ELF-1 (cell line): ENCODE measurements at places on chromosomes 16 and 17.

DNA sequence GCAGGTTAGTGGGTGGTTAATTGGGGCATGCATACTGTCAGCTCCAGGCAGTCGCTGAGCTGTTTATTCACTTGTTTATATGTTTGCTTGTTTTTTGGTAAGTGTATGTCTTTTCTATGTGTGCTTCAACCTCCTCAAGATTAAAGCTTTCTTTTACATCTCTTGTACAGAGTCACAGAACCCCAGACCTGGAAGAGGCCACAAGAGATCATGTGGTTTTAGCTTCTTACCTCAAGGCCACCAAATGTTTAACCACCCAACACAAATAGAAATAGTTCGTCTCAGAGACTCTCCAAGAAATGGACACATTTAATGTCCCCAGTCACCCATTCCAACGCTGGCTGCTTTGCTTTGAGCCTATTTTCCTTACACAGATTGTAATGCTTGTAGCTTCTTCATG is 11.8 kb upstream of the TMEM98 start:
- no peak for DNase-seq

- DNase-seq = no peak
Measured at GRCh38 chr17:64256913-64257807, 5.9 kb downstream of the TEX2 start.

GRCh38 chr16:20004931-20005330 is 68.8 kb downstream of the GPR139 start:
- DNase-seq = peak; percentile 45

DNA sequence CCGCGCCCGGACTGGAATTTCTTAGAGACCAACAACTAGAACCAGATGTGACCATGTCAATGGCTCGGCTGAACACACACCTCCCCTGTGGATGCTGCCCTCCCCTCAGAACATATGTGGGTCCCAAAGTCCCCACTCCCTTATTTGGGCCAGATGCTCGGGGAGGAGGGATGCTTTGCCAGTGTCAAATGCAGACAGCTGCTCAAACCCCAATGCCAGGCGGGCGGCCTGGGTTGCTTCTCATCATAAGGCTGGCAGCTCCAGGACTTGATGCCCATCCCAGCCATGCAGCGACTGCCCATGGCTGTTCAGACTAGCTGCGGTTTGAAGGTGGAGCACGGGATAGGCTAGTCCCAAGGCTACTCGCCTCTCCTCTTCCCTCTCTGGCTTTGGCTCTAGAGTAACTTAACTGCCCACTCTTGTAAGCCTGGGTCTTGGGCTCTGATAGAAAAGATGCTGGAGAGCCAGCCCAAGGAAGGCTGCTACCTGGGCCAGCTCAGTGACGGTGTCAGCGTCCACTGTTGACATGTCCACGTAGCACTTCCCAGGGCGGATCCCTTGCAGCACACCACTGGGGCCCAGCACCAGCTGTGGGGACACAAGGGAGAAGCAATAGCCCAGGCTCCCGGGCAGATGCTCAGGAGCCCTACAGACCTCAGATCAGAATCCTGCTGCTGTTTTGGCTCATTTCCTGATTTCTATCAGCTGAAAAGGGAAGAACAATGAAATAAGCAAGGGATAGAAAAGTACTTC is 11.0 kb upstream of the ROGDI start:
- no peak for DNase-seq

DNA sequence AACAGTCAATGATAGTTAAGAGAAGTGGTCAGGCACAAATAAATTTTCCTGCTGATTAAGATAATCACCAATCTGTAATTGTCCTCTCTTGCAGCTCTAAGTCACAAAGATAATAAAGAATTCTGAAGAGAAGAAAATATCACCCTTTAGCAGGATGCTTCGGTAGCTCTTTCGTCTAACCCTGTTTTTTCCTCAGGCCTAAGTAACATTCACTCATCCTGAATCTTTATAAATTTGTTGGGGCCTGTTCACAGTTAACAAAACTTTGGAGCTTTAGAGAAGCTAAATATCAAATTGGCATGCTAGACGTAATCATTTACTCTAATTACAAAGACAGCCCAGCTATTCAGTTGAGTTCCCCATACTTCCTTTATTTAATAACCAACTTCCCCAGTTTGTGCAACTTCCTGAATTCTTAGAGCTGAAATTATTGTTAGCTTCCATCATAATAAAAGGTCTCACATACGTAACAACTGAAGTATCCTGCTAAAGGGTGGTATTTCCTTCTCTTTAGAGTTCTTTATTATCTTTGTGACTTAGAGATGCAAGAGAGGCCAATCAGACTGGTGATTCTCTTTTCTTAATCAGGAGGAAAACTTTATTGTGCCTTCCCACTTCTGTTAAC is 118.6 kb downstream of the TANGO6 start:
- DNase-seq = no peak

DNA sequence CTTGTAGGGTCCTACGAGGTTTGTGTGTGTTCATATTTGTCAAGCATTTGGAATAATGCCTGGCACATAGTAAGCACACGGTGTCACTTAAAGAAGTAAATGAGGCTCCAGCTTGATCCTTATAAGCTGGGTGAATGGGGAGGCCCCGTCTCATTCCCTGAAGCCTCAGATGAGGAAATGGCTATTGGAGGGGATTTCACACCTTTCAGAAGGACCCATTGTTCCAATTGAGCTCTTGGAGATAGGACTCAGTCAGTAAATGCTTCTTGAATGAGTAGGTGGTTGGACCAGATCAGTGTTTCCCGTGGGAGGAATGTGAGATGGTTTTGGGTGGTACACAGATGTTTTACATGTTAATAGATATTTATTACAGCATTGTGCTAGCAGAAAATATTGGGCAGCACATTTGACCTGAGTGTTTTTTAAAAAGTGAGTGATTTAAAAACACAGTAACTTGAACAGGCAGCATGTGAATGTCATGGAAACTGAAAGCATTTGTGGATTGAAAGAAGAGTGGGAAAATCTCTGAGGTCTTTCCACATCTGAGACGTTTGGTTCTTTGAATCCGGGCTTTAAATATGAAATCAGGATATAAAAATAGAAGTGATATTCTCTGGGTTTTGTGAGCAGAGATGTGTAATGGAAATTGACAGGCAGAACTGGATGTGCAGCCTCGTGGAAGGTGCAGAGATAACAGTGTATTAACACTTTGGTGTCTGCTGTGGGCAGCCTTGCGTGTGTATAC is 36.4 kb upstream of the ARHGAP17 start:
- DNase-seq = peak; percentile 16

DNA sequence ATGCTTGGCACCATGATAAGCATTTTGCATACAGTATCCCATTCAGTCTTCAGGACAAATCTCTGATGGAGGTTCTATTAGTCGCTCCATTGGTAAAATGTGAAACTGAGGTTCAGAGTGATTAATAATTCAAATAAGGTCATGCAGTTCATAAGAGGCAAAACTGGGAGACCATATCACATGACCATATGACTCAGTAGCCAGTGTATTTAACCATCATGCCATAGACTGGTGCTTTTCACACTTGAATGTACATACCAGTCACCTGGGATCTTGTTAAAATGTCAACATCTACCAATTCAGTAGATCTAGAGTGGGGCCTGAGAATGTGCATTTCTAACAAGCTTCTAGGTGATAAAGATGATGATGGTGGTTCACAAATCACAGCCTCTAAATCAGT is 4.3 kb downstream of the ACSM3 start:
- DNase-seq = no peak

DNA sequence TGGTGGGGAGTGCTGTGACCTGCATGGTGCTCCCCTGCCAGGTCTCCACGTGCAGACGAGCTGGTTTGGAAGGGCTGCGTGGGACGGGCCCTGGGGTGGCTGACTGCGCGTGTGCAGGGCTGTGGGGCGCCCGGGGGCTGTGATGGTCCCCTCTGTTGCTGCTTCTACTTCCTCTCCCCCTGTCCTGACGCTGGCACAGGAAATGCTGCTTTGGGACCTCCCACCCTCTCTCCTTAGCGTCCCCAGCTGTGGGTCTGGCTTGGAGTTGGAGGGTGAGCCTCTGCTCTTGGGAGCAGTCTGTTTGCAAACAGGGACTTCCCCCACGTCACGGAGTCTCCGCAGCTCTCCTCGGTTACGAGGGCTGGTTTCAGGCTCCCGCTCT is 35.2 kb downstream of the TSC2 start:
- no peak for DNase-seq

- DNase-seq = no peak
Measured at GRCh38 chr16:84710686-84711085, 10.9 kb downstream of the USP10 start.
